ENCODE measurements at places on chromosomes 12 and 14. TPM values are rescaled to one million over a fixed set of nuclear protein-coding genes. Genes with fewer than 3 reads are reported as not detected.

Gene INSM2
- total RNA-seq = not detected

DNA sequence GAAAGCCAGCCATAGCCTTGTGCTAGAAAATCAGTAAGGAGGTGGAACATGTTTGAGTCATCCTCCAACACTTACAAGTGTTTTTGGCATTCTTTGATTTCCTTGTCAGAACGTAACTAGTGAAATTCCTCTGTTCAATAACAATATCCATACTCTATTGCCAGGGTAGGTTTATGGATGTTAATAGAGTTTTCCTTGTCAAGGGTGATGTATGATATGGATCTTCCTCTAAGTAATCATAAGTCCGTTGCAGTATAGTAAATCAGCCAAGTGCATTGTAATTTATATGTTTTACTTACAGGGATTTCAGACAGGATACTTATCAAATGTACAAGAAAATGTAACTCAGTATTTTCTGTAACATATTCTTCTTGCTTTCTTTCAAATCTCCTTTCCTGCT lies 19.4 kb downstream of the NAV3 start:
- no peak overlapping the region for H3K27ac ChIP-seq
- no peaks in the 10 kb centered on the region for H3K36me3 ChIP-seq
- peaks cover 15% of the 10 kb centered on the region for H3K4me1 ChIP-seq

- no peak overlapping the region for H3K27ac ChIP-seq
- H3K4me1 ChIP-seq = peaks cover 22% of the 10 kb centered on the region
- H3K27me3 ChIP-seq = no peaks in the 10 kb centered on the region
- no peak for DNase-seq
These were observed 25.4 kb downstream of the BATF start for GRCh38 chr14:75547552-75548250.

- no peak overlapping the region for H3K27ac ChIP-seq
- H3K4me1 ChIP-seq = peaks cover 19% of the 10 kb centered on the region
- no peaks in the 10 kb centered on the region for H3K27me3 ChIP-seq
- DNase-seq = no peak
These were observed 74.6 kb downstream of the ZFP36L1 start for GRCh38 chr14:68718023-68718990.

Data from suprapubic skin (tissue), 4 donors.